ENCODE measurements at places on chromosomes 5 and 9.

DNA sequence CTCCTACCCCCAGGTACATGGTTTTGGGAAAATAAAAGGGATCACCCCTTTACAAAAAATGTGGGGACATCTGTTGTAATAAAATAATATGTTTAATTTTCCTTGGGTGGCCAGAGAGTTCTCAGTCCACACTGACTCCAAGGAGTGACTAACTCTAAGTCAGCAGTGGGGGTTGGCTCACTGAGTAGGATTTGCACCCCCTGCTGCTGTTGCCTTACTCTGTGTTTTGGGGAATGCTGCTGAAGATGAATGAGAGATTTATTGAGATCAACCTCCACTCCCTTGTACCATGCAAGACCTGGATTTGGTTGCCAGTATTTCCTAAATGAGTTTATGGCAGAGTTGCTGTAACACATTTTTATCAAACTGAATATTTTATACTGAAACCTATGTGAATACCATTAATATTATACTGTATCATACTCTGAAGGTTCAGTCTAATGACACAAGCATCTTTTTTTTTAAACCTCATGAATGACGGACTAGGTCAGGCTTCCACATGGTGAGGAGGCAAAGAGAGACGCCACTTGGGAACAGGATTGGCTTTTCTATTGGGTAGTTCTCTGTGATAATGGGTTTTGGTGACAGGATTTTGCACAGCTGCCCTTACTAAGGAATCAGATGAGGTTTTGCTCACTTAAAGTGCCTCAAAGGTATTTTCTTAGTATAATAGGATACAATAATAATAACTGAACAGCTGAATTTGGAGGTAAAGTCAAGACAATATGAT lies 121.3 kb upstream of the OSMR start:
- DNase-seq = no peak

GRCh38 chr5:33690374-33691135 lies 201.2 kb downstream of the ADAMTS12 start:
- no peak for DNase-seq

DNA sequence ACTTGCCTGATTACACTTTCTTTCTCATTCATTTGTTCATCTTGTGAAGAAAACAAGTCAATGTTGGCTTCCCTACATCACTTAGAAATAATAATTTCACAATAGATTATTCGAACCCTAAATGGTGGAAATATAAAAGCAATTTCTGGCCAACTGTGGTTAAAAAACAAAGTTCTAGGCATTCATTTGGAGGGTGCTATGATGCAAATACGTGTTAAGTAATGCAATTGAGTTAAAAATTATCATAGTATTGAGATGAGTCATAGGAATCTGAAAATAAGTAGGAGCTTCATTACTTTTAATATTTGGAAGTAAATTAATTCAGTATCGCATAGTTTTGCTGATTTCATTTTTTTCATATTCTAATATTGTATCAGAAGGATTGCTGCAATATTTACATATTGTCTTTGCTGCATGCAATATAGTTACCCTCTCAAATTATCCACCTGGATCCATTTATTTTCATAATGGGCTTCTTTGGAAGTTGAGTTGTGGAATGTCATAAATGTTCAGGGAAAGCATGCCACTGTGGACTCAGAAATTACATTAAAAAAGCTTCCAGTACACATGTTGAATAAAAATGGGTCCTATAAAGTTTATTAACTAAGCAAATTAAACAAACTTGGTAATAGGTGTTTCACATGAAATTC lies 647.7 kb upstream of the WWC1 start:
- DNase-seq = no peak

GRCh38 chr5:116046823-116047222 lies 14.6 kb downstream of the ARL14EPL start:
- no peak for DNase-seq

- no peak for DNase-seq
Measured at GRCh38 chr5:154647761-154648145, 107.4 kb upstream of the LARP1 start.

DNA sequence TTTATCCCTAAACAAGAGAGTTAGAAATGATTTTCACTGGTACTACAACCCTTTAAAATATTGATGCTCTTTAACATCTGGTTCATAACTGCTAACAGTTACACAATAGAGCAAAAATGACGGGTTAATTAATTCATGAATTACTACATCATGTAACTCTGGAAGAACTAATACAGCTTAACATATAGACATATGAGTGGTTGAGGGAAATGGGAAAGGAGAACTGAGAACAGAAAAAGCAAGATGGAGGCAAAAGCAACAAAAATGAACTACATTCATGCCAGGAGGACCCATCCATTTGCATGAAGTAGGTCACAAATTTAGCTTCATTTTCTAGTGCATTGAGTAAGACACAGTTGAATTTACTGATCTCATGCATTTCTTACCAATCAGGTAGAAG lies 61.8 kb downstream of the C9 start:
- no peak for DNase-seq

GRCh38 chr5:38323645-38324295 lies 65.4 kb downstream of the EGFLAM start:
- no peak for DNase-seq

- no peak for DNase-seq
Measured at GRCh38 chr5:58722160-58722559, 139.3 kb downstream of the RAB3C start.

DNA sequence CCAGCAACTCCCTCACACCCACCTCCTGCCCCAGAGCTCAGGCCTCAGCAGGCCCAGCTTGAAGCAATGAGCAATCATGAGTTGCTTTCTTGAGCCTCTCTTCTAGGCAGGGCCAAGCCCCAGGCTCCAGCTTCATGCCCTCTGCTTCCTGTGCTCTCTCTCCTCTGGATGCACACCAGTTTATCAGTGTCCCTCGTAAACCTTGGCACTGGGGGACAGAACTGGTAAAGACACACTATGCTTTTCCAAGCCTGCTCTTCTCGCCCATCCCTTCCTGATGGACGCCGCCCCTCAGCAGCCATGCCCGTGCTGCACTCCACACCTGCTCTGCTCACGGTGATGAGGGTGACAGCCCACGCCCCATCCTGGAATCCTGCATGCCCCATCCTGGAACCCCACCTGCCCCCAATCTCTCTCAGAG lies 49.4 kb upstream of the ORM1 start:
- no peak for DNase-seq

DNA sequence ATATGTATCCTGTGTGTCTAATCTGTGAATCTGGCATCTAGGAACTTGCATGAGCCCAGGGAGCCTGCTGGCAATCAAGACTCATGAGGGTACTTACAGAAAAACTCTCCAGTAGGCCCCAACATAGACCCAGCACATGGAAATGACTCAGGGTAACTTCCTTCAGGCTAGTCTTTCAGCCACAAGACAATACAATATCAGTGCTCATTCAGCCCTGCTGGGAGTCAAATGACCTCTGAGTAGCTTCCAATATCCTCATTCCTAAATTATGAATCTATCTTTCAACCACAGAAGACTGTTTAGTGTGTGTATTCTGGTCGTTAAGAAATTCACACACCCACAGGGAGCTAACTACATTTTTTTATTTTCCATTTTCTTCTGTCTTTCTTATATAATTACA lies 1273.0 kb downstream of the EFNA5 start:
- DNase-seq = no peak

DNA sequence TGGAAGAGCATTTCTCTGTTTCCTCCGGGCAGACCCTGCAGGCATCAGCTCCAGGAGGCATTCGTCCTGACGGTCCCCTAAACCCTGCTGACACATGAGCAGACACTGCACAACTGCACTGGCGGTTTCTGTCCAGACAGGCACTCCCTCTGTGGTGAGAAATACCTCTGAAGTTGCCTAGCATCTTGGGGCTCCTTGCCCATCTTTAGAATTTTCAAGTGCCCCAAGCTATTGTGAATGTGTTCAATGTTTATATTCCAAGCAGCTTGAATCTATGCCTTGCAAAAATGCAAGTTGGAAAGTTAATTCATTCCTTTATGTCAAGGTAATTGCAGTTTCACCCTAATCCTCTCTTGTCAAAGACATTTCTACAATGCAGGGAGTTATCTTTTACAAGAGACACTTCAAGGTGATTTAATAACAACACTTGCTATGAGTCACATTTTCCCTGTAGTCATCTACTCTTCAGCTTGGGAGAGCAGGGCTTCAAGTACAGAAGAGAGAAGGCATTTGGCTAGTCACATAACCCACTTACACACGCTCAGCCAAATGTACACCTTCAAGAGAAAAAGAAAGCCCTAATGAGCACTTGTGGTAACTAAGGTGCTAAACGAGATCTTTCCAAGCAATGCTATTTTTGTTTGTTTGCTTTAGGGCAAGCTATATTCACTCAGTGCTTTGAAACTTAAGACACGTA lies 302.5 kb downstream of the MLLT3 start:
- no peak for DNase-seq

DNA sequence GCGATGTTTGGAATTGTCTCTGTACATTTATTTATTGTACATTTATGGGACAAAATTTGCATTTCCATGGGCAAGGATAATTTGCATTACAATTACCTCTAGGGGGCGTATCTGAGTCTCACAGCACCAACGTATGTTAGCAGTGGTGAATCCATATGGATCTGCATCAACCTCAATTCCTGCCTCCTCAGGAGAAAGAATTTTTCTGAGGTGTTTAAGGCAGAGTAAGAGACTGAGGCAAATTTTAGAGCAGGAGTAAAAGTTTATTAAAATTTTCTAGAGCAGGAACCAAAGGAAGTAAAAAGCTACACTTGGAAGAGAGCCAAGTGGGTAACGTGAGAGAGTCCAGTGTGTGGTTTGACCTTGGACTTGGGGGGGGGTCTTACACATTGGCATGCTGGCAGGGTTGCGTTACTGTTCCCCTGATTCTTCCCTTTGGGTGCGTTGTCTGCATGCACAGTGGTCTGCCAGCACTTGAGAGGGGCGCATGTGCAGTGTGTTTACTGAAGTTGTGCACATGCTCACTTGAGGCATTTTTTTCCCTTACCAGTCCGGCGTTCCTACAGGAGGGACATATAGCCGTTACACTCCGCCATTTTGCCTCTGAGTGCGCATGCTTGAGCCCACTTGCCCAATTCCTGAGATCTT lies 21.0 kb upstream of the RAB14 start:
- no peak for DNase-seq

DNA sequence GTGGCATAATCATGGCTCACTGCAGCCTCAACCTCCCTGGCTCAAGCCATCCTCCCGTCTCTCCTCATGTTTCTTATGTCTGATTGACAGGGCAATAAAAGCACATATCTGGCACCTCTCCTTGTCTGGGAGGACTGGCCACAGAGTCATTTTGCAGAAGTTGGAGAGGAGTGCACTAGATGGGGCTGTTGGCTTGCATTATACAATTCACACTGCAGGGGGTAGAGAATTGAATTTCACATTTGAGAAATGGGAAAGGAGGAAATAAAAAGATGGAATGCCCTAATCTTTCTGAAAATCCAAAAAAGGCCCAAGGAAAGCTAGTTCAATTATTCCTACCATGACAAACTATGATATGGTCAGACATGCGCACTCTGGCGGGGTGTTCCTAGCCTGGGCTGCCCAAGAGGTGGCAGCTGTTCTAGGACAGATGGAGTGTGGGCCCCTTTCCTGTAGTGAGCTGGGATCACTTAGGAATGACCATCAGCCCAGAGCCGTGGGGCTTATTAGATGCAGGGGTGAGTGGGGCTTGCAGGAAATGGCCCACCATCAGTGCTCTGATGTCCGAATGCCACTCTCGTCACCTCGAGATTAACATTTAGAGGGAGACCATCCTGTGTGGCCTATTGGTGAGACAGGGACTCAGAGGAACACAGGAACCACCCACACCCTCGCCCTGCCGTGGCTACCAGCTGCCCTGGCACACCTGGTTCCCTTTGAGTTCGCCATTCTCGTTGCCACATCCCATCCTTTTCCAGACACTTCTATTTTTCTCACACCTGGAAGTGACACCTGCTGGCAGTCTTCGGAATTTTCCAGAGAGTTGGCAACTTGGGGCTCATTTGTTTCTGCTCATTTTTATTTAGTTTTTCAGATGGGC lies 21.8 kb upstream of the ANKRD18A start:
- peak; percentile 84 for DNase-seq

- DNase-seq = no peak
Measured at GRCh38 chr5:64190562-64191306, 25.1 kb downstream of the RNF180 start.

GRCh38 chr5:163561339-163561738 lies 55.9 kb downstream of the MAT2B start:
- no peak for DNase-seq

- no peak for DNase-seq
Measured at GRCh38 chr5:142304013-142304701, 20.7 kb downstream of the SPRY4 start.

GRCh38 chr9:22053178-22053577 lies 44.1 kb upstream of the CDKN2B start:
- DNase-seq = no peak

- no peak for DNase-seq
Measured at GRCh38 chr9:99130069-99130468, 25.2 kb downstream of the TGFBR1 start.

DNA sequence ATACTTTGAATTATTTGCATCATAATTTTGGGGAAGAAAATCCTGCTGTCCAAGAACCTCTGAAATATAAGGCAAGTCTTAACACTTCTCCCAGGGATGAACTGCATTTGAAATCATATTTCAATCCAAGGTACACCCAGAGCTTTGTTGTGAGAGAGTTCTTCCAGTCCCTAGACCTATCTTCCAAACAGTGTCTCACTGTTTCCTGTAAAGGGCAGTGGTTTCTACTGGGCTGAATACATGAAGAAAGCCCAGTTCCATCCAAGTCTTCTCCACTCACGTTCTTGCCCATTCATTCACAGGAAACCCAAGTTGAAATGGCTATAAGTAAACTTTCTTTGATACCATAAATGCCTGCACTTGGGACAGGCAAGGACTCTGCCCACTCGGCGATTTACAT lies 108.3 kb upstream of the LHFPL2 start:
- no peak for DNase-seq

DNA sequence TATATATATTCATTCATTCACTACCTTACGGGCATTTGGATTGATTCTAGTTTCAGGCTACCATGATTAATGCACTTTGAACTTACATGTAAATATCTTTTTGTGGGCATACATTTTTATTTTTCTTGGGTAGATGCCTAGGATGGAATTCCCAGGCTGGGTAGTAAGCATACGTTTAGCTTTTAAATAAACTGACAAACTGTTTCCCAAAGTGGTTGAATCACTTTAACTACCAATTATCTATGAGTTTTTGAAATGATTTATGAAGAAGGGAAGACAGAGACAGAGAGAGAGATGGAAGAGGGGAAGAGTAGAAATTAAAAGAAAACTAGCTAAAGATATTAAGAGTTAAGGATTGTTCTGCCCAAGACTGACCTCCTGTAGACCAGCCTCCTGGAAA lies 612.6 kb downstream of the PSAT1 start:
- no peak for DNase-seq

DNA sequence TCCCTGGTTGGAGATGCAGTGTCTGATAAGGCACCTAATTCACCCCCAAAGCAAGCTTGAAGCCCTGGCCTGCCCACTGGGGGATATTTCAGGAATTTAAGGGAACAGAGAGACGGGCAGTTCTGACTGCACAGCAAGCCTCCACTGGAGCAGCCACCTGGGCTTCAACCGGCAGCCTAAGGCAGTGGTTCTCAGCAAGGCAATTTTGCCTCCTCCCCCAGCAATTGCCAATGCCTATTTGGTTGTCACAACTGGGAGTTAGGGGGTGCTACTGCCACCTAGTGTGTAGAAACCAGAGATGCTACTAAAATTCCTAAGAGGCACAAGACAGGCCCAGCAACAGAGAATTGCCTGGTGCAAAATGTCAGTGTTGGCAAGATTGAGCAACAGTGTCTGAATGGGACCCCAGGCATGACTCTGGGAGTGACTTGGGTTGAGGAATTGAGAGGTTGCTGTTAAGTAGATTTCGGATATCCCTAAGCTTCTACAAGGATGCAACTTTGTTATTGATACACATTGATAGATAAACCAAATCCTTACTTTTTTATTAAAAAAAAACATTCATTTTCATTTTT lies 58.7 kb upstream of the CTSL start:
- no peak for DNase-seq

- no peak for DNase-seq
Measured at GRCh38 chr9:33146298-33146697, 20.8 kb downstream of the B4GALT1 start.
